Neuronal stem cell (in vitro differentiated cells): ENCODE measurements at places on chromosomes 11 and 22.

DNA sequence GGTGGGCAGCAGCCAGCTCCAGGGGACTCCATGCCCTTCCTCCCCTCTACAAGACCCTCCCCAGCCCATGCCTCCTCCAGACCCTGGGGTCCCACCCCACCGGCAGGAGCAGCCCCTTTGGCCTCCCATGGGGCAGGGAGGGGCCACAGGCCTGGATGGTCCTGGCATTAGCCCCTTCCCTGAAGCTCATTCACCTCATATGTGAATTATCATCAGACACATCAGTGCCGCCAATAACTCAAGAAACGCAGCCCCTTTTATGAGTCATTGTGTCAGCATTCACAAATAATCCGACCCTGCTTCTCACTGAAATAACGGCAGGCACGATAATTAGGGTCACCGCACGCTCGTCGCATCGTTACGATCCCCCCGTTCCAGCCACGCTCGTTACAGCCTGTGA is 124.2 kb downstream of the BRD1 start:
- DNase-seq, result no peak

GRCh38 chr11:122711831-122712381 is 56.4 kb downstream of the UBASH3B start:
- no peak for DNase-seq

DNA sequence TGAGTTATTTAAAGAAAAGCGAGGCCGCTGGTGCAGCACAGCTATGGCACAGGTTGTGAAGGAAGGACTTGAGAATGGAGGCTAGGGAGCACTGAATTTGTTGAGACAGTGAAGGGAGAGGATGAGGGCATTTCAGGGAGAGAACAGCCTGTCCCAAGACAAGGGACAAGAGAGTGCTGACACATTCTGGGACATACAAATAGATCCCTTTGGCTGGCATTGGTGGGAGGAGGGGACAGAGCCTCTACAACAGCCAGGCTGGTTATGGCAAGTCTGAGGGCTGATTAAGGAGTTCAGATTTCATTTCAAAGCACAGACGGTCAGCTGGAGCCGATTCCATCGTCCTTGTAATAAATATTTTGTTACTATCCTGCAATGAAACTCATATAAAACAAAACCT is 1.7 kb upstream of the SLC29A2 start:
- no peak for DNase-seq

DNA sequence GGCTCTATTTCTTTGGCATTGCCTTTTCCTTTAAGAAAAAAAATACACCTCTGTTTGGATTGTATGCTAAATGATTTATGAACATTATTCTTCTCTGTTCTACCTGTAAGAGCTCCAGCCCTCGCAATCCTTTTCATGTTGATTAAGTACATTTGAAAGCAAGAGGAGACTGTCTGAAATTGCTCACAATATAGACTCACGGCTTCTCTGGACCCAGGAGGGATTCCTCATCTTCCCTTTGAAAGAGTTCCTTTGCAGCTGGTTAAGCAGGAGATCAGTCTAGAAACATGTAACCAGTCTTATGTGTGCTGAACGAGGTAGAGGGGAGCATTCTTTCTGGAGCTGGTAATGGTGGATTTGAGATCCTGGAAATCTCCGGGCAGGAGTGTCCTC is 47.4 kb downstream of the PKNOX2 start:
- no peak for DNase-seq

- peak; percentile 60 for DNase-seq
These were observed 122.1 kb upstream of the TTC12 start for GRCh38 chr11:113192121-113192925.

GRCh38 chr11:67315325-67315909 is 12.1 kb downstream of the SSH3 start:
- DNase-seq, result no peak

GRCh38 chr11:5042091-5042490 is 4.2 kb upstream of the OR52J3 start:
- DNase-seq, result no peak

DNA sequence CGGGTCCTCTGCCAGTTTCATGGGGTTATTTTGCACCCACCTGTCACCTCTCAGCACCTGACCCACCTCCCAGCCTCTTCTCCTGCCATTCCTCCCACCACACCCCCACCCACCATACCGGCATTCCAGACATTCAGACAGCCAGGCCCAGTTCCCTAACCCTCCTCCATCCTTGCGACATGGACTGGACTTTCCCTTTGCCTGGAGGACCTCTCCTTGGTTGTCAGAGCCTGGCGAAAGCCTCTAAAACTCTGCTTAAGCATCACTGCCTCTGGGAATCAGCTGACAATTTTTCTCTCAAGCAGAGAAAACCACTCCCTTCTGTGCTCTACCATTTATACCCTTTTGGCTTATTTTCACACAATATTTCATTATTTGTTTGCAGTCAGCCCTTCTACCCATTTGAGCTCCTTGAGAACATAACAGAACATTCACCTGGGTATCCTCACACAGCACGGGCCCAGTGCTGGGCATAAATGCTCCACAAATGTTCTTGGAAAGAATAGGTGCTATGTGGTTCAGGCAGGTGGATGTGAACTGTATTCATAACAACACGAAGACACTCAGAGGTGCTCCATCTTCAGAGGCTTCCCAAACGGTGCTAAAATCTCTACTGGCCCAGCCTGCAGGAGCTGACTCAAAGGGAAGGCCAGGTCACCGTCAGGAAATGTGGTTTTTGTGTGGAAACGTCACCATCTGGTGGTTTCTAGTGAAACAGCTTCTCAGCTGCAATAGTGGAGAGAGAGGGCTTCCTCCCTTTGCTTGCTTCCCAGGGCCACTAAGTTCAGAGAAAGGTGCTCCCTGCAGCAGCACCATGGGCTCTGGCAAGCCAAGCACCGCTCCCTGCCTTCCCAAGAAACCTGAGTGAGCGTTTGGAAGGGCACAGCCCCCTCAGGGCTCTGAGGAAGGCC is 10.4 kb downstream of the SPATA19 start:
- peak; percentile 78 for DNase-seq

DNA sequence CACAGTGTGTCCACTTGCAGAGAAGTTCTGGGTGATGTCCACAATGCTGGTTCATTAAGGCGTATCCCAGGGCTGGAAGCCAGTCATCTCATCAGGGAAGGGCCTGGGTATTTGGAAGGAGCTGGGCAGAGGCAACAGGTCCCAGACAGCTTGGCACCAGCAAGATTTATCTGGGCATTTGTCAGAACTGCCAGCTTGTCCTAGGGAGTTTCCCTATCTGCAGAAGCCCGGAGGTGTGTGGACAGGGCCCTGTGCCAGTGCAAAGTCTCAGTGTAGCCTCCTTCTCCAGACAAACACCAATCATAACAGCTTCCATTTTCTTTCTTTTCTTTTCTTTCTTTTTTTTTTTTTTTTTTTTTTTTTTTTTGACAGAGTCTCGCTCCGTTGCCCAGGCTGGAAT is 125.3 kb upstream of the TIMP3 start:
- DNase-seq, result no peak

- no peak for DNase-seq
These were observed 1503.9 kb upstream of the TENM4 start for GRCh38 chr11:80944758-80945157.

DNA sequence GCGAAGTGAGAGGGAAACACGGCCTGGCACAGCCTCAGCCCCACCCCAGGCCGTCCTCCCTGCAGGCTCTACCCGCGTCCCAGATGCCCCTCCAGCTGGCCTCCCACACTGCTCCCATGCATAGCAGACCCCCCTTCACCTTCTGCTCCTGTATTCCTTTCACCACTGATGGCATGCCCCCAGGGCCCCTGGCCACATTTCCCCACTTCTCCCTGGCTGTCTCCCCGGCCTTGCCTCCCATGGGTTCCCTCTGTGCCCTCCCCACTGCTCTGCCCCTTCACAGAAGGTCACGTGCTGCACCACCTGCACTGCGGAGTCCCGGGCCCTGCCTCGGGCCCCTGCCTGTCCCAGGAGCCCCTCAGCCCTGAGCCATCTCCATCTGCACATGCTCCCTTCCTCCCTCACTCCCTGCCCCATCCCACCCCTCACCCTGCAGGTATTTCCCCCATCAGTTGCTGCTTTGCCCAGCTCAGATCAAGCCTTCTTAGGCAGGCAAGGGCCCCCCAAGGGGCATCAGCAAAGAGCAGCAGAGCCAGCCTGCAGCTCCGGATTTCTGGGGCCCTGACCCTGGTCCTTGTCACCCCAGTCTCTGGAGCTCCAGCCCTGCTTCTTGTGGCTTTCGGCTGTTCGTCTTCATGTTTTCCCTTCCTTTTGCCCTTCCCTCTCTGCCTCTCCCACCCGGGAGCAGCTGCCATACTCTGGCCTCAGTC is 46.4 kb downstream of the GAB4 start:
- DNase-seq, result no peak

GRCh38 chr22:44525941-44526778 is 28.1 kb upstream of the RTL6 start:
- DNase-seq, result no peak

GRCh38 chr22:19891317-19892256 is 36.9 kb upstream of the GNB1L start:
- DNase-seq, result peak; percentile 71

DNA sequence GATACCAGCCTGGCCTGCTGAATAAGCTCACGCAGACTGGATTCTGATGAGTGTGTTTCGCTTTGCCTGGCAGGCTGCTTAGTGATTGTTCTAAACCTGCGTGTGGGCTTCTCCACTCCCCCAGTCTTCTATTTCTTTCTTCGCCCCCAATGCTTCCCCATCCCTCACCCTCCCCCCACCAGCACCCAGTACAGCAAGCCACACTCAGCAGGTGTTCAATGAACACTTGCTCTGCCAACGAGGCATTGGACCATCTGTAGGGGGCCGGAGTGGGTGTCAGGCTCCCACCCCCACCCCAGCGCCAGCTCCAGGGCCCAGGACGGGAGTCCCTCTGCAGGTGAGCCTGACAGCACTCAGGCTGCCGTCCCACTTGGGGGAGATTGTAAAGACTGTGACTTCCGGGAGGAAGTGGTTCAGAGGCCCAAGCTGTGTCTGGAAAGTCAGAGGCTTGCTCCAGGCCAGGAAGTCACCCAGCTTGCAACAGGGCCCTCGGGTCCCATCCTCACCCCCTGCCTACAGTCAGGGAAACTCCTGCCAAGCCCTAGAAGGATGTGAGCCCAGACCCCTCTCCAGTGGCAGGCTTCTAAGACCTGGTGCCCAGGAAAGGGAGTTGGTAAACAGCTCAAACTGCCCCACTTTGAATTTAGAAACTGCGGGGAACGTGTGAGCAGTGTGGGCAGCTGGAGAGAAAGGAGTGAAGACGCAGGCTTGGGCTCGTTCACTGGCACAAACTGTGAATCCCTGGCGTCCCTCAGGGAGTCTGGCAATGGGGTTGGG is 66.3 kb upstream of the PRDM11 start:
- no peak for DNase-seq

DNA sequence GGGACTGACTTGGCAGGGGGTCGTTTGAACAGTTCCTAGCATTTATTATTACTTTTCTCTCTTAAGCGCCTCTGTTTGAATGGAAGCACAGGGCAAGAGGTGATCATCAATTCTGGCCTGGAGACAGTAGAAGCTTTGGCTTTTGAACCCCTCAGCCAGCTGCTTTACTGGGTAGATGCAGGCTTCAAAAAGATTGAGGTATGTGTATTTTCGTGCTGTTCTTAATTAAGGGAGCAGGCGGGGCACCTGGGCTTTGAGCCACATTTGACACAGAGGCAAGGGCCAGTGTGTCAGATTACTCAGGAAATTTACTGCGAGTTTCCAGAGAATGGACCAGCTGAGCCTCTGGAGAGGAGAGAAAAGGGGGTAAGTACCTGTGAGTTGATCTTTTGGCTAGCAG is 102.4 kb upstream of the SORL1-AS1 start:
- no peak for DNase-seq

DNA sequence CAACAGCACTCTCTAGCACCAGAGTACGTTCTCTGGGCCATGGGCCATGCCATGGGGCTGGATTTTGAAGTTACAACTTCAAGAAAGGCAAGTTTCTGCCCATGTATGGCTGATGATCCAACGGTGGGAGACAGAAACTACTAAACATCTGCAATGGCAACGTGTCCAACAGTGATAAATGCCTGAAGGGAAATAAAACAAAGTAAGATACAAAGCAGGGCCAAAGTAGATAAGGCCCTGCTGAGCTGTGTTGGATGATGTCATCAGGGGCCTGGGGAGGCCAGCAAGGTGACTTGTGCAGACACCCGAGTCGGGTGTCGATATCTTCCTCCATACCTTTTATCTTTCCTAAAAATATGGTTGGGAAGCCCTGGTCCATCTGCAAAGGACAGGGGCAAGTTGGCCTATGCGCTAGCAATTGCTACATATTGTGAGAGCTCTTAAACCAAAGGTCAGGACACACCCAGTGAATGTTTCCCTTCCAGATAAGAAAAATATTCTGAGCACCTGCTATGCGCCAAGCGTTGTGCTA is 487.2 kb downstream of the MN1 start:
- DNase-seq, result no peak

DNA sequence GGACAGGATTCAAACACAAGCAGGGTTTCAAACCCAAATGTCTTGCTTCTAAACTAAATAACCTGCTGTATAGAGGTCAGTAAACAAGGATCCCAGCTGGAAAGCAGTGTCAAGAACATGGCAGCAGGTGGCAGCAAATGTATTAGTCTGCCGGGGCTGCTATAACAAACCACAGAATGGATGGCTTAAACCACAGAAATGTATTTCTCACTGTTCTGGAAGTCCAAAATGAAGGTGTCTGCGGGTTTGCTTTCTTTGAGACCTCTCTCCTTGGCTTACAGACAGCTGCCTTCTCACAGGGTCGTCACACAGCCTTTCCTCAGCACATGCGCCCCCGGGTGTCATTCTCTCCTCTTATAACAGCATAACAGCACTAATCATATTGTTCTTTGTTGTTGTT is 65.1 kb upstream of the LRRC55 start:
- no peak for DNase-seq

DNA sequence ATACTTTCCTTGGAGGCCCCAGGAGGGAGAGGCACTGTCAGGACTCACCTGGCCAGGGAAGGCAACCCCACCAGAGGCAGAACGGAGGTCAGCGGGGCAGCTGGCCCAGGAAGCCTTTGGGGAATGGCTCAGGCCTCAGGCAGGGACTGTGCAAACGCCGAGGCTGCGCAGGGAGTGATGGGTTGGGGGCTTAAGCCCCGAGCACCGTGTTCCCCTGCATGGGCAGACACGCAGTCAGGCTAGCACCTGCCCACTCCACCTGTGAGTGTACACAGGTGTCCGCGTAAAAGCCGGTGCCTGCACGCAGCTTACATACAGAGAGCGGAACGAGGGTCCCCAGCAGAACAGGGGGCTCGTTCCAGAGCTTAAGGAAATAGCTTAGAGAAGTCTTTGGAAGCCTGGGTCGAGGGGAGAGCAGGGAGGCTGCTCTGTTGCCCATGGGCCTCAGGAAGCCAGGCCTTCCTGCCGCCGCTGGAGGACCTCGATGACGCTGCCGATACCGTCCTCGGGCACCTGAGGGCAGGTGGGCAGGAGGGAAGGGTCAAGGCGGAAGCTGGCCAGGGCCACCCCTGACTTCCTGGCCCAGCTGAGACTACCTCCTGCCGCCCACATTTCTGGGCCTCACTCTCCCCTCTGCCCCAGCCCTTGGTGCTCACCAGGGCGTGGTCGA is 4.0 kb downstream of the CASTOR1 start:
- no peak for DNase-seq

GRCh38 chr11:46458491-46458890 is 66.9 kb upstream of the CHRM4 start:
- no peak for DNase-seq

- no peak for DNase-seq
These were observed 1059.5 kb downstream of the FAM181B start for GRCh38 chr11:81674211-81674610.

- DNase-seq, result no peak
These were observed 3.7 kb downstream of the RAC2 start for GRCh38 chr22:37240240-37240940.

- no peak for DNase-seq
These were observed 484.6 kb downstream of the CNTN5 start for GRCh38 chr11:99505316-99505715.

GRCh38 chr11:69669486-69669885 is 5.7 kb downstream of the LTO1 start:
- DNase-seq, result no peak

- DNase-seq, result no peak
These were observed 15.8 kb downstream of the CD82 start for GRCh38 chr11:44581246-44581645.
